ENCODE measurements at places on chromosomes 16 and 17. TPM values are rescaled to one million over a fixed set of nuclear protein-coding genes. Genes with fewer than 3 reads are reported as not detected.

- no peaks in the 10 kb centered on the region for H3K27me3 ChIP-seq
- no peak for DNase-seq
- no peaks in the 10 kb centered on the region for H3K4me1 ChIP-seq
- no peak overlapping the region for H3K27ac ChIP-seq
These were observed 6.3 kb upstream of the VPS53 start for GRCh38 chr17:720706-721539.

GRCh38 chr17:80712089-80712488 is 167.5 kb downstream of the RPTOR start:
- H3K27me3 ChIP-seq: no peaks in the 10 kb centered on the region
- no peaks in the 10 kb centered on the region for H3K36me3 ChIP-seq
- H3K27ac ChIP-seq: no peak overlapping the region
- DNase-seq: no peak

- H3K4me1 ChIP-seq: no peaks in the 10 kb centered on the region
- no peak for DNase-seq
- no peaks in the 10 kb centered on the region for H3K36me3 ChIP-seq
These were observed 220.1 kb downstream of the SLC39A11 start for GRCh38 chr17:72872396-72872795.

DNA sequence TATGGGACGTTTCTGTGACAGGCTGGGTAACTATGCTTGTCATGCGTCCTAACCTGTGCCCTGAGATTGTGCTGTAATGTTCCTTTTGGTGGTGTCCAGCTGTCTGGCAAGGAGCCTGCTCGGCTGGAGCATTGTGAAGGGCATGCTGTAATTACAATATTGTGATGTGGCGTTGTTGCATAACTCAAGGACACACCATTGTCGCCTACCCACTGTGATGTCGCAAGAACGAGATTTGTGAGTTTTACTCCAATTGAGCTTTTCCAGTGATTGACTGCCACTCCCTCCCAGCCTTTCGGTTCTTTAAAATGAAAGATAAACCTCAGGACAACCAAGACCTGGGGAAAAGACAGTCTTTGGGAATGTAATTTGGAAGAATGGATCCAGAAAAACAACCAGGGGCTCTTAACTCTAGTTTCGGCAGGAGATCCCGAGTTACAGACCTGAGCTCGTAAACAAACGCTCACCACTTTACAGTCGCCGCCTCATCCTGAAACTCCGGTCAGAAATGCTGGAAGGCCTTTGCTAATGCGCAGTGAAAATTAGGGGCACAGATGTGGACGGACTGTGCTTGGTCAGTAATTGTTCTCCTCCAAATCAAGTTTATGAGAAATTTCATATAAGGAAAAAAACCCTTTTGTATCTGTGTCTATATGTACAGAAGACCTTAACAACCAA is 1.3 kb downstream of the ZNF750 start:
- H3K27ac ChIP-seq: no peak overlapping the region
- no peak overlapping the region for H3K4me3 ChIP-seq
- H3K27me3 ChIP-seq: no peaks in the 10 kb centered on the region

- H3K36me3 ChIP-seq: no peaks in the 10 kb centered on the region
- H3K4me1 ChIP-seq: peaks cover 8% of the 10 kb centered on the region
- DNase-seq: no peak
- H3K27me3 ChIP-seq: no peaks in the 10 kb centered on the region
- H3K27ac ChIP-seq: no peak overlapping the region
These were observed 142.0 kb upstream of the RCVRN start for GRCh38 chr17:10046786-10047785.

DNA sequence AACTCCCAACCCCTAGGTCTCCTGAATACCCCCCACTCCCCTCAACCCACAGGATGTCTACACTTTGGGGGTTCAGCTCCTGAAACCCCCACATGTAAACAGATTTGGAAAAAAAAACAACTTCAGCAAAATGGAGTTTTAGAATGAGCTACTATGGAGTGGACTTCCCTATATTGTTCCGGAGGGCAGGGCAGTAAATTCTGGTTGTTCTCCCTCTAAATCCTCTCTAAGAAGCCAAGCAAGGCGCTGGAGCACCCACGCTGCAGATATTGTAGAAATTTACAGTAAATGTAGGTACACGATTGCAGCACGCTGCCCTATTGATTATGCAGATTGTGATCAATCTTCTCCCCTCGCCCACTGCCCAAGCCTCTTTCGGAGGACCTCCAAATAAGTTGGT is 8.5 kb upstream of the ZFHX3 start:
- peaks cover 3% of the 10 kb centered on the region for H3K4me1 ChIP-seq
- no peak overlapping the region for H3K27ac ChIP-seq
- peak overlapping the region; percentile 77 for H3K4me3 ChIP-seq
- no peaks in the 10 kb centered on the region for H3K27me3 ChIP-seq
- DNase-seq: no peak

DNA sequence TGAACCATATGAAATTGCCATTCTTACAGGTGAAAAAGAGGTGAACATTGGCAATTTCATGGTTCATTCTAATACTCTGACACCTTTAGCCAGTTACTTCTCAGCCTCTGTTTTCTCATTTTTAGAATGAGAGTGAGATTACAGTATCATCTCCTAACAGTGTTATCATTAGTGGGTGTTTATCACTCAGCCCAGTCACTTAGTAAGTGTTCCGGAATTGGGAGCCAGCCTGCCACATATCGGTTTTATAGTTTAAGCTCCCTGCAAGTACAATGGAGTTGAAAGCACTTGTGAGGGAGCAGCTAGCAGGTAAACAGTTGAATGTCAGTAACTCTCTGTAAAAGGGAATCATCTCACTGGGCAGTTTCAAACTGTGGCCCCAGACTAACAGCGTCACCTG is 583.1 kb upstream of the HSBP1 start:
- H3K4me3 ChIP-seq: no peak overlapping the region
- H3K4me1 ChIP-seq: no peaks in the 10 kb centered on the region
- H3K36me3 ChIP-seq: no peaks in the 10 kb centered on the region
- no peaks in the 10 kb centered on the region for H3K27me3 ChIP-seq

DNA sequence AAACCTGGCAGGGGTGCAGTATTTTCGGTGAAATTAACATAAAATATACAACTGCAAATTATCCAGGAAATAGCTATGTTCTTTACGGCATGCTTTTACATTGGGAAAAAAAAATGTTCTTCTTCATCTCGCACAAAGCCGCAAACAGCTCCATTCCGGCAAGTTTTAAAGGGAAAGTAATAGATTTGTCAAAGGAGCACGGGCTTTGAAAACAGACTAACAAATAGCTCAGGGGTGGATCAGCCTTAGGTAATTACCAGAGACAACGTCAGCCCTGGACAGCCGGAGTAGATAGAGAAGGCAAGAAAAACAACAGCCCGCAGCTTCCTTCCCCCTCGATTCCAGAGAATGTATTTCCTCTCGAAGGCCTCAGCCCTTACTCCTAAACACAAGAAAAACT is 222.5 kb downstream of the C16orf78 start:
- H3K4me3 ChIP-seq: peak overlapping the region; percentile 24
- no peaks in the 10 kb centered on the region for H3K27me3 ChIP-seq
- no peak for DNase-seq
- no peaks in the 10 kb centered on the region for H3K36me3 ChIP-seq

- peaks cover 3% of the 10 kb centered on the region for H3K4me1 ChIP-seq
- no peaks in the 10 kb centered on the region for H3K36me3 ChIP-seq
- H3K27me3 ChIP-seq: no peaks in the 10 kb centered on the region
- H3K4me3 ChIP-seq: no peak overlapping the region
- H3K27ac ChIP-seq: no peak overlapping the region
These were observed 37.2 kb downstream of the IRF8 start for GRCh38 chr16:85935974-85936760.

DNA sequence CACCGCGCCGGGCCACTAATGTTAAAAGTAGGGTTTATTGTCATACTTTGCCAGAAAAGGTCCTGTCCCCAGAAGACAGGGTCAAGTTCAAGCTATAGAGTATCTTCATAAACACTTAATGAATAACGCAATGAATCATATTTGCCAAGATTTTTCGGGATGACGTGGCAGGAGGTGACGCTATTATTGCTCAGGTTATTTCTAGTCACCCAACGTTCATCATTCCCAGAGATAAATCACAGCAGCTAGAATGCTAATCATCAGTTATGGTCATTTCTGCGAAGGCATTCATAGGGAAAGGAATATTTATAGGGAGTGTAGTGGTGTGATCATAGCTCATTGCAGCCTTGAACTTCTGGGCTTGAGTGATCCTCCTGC is 2.0 kb downstream of the TMC5 start:
- no peaks in the 10 kb centered on the region for H3K36me3 ChIP-seq
- H3K4me1 ChIP-seq: no peaks in the 10 kb centered on the region
- H3K4me3 ChIP-seq: no peak overlapping the region

Gene GPR142
- total RNA-seq: not detected

Gene MARVELD3
- total RNA-seq: not detected

Gene KRT32
- not detected for total RNA-seq

Gene PRSS53
- total RNA-seq: 1.5 TPM

Gene CEP20
- total RNA-seq: 30.9 TPM

Gene MPO
- total RNA-seq: 0.67 TPM

Gene SOCS1
- 9.4 TPM for total RNA-seq
